ENCODE measurements at places on chromosomes 11 and 22.
A peak's percentile ranks its signal among the peaks of the same experiment; 100 is the strongest.

DNA sequence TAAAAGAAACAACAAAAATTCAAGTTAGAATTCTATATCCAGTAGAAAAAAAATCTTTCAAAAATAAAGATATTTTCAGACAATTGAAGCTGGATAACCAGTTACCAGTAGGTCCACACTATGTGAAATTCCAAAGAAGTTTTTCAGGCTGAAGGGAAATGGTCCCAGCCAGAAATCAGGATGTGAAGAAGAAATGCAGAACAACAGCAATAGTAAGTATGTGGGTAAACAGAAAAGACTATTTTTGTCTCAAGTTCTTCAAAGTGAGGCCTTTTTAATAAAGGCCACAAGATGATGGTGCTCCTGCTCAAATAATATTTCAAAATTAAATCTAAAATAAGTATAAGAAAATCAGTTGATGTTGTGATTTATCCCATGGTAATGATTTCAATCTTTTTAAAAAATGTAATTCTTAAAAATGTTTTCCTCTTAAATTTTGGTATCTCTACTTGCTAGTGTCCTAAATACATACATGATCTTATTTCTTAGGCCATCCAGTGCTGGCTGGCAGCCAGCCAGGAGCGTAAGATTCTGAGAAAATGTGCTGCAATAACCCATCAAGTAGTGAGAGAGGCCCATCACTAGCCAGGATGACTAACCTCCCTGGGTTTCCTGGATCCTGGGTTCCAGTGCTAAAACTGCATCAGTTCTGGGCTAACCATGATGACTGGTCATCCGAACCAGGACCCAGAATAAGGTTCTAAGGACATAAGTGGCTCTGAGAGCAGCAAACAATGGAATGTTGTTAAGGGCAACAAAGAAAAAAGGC lies 15.6 kb upstream of the UCP3 start:
- DNase-seq: no peak

GRCh38 chr11:35523331-35523768 lies 2.1 kb downstream of the PAMR1 start:
- DNase-seq: no peak

DNA sequence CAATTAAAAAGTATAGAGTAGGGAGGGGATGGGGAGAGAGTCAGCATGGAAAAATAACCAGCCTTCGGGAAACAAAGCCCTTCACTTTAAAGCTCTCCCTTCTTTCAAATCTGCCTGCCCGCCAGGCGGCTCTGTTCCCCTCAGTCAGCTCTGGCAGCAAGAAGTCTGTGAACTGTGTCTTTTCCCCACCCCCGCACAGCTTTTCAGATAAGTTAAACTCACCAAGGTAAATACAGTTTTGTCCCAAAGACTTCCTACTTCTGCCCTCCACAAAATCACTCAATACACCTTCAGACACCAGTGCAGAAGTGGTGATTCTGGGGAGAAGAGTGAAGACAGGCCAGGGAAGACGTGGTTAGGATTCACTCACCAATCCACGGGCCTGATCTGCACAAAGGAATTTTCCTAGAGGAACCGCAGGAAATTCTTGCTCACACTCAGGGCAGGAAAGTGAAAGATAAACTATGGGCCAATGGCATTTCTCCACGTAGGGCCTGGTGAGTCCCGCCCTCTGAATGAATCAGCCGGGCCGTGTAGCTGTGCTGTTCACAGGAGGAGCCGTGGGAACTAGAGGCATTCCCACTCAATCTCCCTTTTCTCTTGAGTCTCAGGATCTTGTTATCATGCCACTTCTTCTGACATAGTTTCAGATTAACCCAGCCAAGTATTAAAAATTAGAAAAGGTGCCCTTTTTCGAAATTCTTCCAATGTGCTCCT lies at the start of gene TRIM5:
TSS of gene TRIM5 (minus strand) at position 429 of the 717 bp plus-strand sequence. CDS start 4,897 bp downstream, outside the sequence.
- DNase-seq: peak; percentile 56

DNA sequence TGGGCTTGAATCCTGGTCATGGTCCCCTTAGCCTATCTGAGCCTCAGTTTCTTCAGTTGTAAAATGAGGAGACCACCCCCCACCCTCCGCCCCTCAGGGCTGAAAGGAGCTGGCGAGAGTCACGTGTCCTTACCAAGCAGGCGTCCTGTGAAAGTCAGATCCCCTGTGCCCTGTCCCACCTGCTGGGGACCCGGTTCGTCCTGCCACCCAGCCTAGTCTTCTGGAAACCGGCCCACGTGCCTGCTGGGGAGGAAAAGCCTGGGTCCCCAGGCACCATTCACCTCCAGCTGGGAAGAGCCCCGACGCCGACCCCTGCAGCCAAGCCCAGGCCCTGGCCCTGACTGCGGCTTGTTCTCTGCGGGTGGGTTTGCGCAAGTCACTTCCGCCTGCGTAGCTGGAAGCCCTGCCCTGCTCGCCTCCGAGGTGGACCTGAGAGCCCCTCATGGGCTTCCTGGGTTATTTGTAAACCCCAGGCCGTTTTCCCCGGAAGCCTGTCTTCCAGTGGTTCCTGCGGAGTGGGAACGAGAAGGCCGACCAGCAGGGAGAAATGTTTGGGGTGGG lies 679 bp upstream of the SSH3 start:
- no peak for DNase-seq

DNA sequence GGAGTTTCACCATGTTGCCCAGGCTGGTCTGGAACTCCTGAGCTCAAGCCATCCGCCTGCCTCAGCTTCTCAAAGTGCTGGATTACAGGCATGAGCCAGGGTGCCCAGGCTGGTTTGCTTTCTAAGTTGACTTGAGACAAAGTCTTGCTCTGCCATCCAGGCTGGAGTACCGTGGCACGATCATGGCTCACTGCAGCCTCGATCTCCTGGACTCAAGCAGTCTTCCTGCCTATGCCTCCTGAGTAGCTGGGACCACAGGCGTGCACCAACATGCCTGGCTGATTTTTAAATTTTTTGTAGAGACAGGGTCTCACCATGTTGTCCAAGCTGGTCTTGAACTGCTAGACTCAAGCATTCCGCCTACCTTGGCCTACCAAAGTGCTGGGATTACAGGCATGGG lies 31.0 kb downstream of the SNU13 start:
- DNase-seq: no peak

- no peak for DNase-seq
Measured at GRCh38 chr11:117183724-117184349, 5.3 kb downstream of the SIDT2 start.

DNA sequence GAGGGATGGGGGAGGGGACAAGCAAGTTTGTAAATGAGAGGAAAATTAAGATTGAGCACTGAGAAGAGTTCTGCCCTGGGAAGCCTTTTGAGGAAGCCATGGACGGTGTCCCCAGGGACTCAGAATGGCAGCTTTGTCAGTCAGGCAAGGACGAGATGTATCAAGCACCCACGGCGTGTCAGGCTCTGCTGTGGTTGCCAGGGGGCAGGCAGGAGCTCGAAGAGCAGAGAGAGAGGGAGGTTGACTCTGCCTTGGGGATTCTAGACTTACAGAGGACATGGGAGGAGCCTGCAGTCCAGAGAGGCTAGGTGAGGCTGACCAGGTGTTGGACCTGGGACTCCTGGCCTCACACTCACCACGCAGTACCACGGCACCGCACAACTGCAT lies 29.1 kb upstream of the SYT7 start:
- DNase-seq: no peak

DNA sequence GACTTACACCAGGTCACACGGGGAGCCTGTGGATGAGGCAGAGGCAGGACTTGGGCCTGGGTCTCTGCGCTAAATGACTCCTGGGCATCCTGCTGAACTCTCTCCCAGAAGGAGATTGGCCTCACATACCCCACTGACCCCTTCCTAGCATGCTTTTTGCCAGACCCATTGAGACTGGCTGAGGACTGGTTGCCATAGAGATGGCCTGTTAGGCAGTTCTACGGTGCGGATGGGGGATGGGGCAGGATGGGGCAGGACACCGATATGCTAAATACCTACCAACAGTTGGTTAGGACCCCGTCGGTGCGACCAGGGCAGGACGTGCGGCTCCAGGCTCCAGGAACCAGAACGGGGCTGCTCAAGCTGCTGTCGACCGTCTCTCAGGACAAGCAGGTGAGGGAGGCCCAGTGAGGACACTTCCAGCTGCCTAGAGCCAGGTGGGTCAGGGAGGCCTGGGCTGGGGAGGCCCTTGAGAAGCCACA lies at the start of gene TSGA10IP:
TSS of gene TSGA10IP (plus strand) at position 51 of the 482 bp plus-strand sequence. CDS start at position 247, 196 bp downstream.
- DNase-seq: no peak

GRCh38 chr11:6635082-6635932 lies 16.1 kb upstream of the TPP1 start:
- no peak for DNase-seq

- no peak for DNase-seq
Measured at GRCh38 chr22:38966380-38966702, 8.9 kb downstream of the APOBEC3A start.

GRCh38 chr22:47030881-47031627 lies 268.6 kb downstream of the TBC1D22A start:
- DNase-seq: no peak

- DNase-seq: no peak
Measured at GRCh38 chr11:117187007-117187406, 8.5 kb downstream of the SIDT2 start.

DNA sequence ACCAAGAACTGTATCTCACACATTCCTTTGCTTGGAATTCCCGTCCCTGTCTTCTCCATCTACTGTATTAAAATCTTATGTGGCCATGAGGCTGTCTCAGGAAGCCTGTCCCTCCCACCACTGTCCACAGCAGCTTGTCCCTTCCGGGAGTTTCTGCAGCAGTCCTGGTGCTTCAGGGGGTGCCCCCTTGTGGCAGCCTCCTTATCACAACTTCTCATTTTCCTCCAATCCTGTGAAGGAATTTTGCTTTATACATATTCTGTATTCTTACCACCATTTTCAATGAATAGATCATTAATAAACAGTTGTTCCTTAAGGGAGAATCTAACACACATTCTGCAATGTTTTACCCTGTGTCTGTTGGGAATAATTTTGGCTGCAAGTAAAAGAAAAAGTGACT lies 220.4 kb upstream of the RAG2 start:
- DNase-seq: no peak

GRCh38 chr11:111465400-111465799 lies 46.8 kb downstream of the BTG4 start:
- DNase-seq: no peak

DNA sequence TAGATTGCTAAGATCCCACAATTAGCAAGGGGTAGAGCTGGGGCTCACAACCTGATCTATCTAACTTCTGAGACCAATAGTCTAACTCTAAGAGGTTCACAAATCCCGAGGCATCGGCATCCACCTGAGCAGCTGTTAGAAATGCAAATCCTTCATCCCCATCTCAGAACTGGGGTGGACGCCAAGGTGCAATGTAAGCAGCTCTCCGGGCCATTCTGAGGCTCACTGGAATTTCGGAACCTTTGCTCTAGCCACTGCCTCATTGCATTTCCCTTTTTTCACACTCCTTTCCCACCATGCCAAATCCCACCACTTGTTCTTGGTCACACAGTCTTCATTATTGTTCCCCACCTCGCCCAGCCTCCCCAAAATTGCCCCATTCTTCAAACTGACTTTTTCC lies 29.8 kb downstream of the MAML2 start:
- DNase-seq: no peak

- no peak for DNase-seq
Measured at GRCh38 chr11:5929571-5930368, 12.3 kb upstream of the OR56A3 start.

GRCh38 chr11:131186629-131187101 lies 183.8 kb upstream of the NTM start:
- DNase-seq: no peak

- no peak for DNase-seq
Measured at GRCh38 chr11:8375932-8376331, 112.3 kb upstream of the LMO1 start.

DNA sequence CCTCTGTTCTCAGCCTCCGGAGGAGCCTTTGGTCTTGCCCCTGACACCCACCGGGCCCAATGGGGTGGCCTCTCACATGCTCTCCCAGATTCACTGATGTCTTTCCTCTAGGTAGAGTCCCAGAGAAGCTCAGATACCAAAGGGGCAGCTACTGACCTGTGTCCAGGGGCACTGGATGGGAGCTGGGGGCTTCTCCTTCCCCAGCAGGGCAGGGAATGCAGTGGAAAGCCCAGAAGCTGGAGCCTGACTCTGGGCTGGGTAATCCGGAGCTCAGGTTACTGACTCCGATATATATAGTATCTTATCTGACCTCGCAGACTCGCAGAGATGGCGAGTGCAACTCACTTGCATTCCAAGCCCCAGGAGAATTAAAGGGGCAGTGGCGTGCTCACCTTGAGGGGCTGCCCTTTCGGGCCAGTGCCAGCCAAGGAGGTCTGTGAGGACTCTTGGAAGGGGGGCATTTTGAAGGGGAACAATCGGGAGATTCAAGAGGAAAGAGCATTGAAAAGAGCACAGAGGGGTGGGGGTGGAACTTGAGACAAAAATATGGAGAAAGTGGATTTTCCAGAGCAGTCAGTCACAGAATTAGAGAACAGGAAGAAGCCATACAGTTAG lies 2.5 kb downstream of the USP2 start:
- DNase-seq: no peak

- DNase-seq: no peak
Measured at GRCh38 chr22:37148031-37148651, 1.6 kb downstream of the IL2RB start.

- DNase-seq: no peak
Measured at GRCh38 chr22:42902875-42903510, 45.9 kb upstream of the ARFGAP3 start.

DNA sequence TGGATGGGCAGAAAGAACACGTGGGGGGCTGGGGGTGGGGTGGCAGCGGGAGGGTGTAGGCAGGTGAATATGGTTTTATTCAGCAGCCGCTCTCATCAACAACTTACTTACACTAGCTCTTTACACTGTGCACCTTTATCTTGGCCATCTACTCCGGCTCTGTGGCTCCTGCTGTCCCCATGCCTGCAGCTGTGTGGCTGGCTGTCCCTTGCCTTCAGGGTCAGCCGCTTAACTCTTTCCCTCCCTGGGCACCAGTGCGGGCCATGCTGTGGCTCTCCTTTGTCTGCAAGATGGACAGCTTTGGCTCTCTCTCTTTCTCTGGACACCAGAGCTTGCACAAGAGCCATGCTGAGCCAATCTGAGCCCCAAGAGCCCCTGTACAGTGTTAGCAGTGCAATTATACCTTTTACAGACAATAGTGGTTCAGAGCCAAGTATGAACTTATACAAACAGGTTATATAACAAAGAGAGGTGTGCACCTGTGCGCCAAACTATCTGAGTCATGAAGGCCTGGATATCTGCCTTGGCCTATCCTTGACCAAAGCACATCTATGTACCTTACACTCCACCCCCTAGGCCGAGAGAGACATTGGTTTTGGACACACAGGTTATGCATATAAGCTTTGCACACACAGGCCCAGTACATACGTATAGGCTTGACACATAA lies 94.3 kb upstream of the CTSC start:
- DNase-seq: no peak

GRCh38 chr22:33597274-33597985 lies 322.8 kb downstream of the LARGE1 start:
- no peak for DNase-seq

DNA sequence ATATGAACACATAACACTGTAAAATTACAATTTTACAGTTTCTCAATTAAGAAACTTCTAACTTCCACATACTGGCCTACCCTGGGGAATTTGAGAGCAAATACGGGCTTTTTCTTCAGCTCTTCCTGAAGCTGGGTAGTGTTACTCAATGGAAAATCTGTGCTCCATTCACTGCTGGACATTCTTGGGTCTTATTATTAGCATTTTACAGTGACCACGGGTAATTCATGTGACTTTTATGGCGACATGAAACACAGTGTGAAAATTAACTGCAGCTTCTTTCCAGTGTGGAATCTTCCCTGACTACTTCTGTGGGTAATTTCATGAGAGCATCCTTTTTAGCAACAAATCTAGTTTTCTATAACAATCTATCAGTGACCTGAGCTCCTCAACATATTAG lies 423.7 kb upstream of the ANO5 start:
- no peak for DNase-seq

GRCh38 chr11:86176165-86176884 lies 68.2 kb upstream of the EED start:
- no peak for DNase-seq

GRCh38 chr11:79087961-79088318 lies 352.9 kb downstream of the TENM4 start:
- no peak for DNase-seq
